Suprapubic skin (tissue), 4 donors: ENCODE measurements at places on chromosomes 13 and 19.

- no peak for DNase-seq
Measured at GRCh38 chr13:69296130-69296529, 811.5 kb upstream of the ATXN8OS start.

GRCh38 chr13:99398916-99399622 is 91.9 kb upstream of the GPR183 start:
- DNase-seq, result peak; percentile 53

DNA sequence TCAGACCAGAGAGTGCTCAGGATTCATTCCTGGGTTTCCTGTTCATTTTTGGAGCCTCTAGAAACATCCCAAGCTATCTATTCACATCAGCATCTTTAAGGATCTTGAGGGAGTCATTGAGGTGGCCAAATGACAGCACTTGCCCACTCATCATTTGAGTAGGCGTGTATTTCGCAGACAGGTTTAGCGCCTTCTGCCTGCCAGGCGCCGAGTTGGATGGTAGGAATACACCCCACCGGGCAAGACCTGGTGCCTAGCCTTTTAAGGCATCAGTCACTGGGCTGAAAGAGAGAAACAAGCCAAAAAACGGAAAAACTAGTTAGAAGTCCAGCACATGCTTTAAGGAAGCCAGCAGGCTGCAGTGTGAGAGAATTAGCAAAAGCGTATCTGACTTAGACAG is 33.8 kb downstream of the PEX11G start:
- no peak for DNase-seq

DNA sequence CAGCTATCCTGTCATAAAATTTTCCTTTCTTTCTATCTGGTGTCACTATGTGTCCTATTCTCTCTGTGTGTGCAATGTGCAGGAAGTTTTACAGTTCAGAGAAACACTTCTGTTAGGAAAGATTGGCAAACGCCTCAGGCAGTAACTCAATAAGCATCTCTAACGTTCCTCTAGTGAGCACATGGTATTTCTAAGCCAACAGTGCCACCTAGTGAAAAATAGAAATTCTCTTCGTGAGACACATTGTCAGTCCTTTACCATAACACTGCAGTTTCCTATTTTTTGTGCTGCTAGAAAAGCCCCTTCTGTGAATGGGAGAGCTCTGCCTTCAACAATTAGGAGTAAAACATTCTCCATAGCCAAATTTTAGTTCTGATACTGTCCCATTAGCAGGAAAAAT is 50.7 kb downstream of the ZNF723 start:
- DNase-seq, result no peak

DNA sequence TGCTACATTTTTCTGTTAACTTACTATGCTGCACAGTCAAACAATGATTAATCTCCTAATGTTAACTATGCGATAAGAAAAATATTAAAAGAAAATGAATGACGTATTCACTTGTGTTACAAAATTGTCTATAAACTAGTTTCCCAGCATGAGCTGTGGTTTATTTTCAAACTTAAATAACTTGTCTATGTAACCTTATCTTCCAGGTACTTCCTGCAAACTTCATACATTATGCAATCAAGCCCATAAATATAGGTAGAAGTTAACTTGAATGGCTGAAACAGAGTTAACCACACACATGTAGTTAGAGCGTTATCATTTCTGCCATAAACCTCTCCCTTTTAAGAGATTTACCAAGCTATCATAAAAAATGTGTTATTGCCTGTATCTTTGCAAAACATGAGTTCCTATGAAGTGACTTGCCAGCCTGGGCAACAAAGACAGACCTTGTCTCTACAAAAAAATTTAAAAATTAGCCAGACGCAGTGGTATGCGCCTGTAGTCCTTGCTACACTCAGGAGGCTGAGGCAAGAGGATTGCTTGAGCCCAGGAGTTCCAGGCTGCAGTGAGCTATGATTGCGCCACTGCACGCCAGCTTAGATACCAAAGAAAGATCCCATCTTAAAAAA is 17.7 kb upstream of the KLF5 start:
- DNase-seq, result no peak

DNA sequence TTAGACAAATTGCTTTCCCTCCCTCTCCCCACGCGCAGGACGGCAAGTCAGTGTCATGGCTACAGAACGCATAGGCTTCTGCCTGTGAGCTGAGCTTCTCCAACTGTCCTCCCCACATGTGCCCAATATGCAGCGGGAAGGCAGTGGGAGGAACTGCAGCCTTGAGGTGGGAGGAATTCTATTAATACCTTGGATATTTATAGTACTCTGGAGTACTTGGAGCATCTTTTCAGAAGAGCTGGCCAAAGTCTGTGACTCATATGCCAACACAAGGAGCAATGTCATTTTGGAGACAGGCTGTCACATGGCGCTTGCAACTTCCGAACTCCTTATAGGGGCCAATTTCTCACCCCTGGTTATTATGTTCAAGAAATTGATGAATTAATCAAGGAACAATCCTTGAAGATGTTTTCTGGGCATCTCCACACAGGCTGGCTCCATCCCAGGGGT is 245.0 kb upstream of the SERP2 start:
- no peak for DNase-seq

DNA sequence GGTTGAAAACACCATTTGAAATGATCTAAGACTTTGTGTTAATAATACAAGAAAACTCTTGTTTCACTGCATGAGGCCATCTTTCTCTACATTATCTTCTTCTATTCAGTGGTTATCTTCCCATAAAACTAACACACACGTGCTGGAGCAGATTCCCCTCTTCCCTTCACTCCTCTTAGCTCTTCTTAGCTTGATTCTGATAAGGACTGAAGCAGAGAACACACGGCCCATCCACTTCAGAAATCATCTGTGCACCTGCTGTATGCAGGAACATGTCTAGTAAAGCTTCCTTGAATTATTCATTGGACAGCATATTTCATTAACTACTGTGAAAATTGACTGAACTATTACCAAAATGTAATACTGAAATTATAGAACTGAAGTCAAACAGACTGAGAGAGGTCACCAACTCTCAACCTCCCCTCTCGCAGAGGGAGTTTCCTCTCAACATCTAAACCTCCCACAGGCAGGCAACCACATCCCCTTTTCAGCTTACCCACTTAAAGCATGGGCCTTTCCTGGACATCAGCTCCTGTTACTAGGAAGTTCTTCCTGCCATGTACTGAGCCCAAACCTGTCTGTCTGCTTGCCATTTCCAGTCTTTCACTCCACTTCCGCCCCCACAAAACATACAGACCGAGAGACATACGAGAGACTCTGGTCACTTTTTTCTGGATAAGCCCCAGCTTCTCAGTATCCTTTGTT is 113.9 kb downstream of the CRYL1 start:
- peak; percentile 55 for DNase-seq

DNA sequence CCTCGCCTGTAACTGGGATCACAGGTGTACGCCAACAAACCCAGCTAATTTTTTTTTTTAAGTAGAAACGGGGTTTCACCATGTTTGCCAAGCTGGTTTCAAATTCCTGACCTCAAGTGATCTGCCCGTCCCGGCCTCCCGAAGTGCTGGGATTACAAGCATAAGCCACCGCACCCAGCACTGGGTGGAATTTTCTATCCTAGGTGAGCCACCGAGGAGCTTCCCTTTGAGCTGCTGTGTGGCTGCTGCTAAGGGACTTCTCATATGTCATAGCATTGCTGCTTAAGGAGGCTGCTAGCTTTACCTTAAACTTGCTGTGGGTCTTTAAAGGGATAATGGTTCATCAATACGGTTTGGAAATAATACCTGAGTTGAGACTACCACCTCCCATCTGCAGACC is 2.9 kb upstream of the AMER2 start:
- no peak for DNase-seq

- DNase-seq, result no peak
Measured at GRCh38 chr13:38685431-38685830, 1.4 kb upstream of the FREM2 start.

GRCh38 chr19:7597689-7598088 is 2.0 kb downstream of the CAMSAP3 start:
- no peak for DNase-seq

GRCh38 chr19:56681702-56682101 is 10.1 kb upstream of the ZNF835 start:
- no peak for DNase-seq

DNA sequence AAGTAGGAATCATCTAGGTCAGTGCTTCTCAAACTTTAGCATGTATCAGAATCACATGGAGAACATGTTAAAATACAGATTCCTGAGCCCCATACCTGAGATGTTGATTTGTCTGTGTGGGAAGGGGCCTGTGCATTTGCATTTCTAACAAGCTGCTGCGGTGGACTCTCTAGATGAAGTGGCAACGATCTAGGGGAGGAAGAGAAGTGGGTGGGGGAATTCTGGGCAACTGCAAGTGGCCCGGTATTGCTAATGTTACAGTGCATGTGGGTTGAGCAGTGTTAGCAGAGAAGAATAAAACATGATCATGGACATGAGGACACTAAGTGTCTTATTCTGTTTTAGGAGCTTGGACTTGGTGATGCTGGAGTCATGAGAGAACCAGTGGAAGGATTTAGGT is 329.0 kb downstream of the OLFM4 start:
- DNase-seq, result no peak

GRCh38 chr13:23695711-23696464 is 125.7 kb downstream of the TNFRSF19 start:
- DNase-seq, result no peak

DNA sequence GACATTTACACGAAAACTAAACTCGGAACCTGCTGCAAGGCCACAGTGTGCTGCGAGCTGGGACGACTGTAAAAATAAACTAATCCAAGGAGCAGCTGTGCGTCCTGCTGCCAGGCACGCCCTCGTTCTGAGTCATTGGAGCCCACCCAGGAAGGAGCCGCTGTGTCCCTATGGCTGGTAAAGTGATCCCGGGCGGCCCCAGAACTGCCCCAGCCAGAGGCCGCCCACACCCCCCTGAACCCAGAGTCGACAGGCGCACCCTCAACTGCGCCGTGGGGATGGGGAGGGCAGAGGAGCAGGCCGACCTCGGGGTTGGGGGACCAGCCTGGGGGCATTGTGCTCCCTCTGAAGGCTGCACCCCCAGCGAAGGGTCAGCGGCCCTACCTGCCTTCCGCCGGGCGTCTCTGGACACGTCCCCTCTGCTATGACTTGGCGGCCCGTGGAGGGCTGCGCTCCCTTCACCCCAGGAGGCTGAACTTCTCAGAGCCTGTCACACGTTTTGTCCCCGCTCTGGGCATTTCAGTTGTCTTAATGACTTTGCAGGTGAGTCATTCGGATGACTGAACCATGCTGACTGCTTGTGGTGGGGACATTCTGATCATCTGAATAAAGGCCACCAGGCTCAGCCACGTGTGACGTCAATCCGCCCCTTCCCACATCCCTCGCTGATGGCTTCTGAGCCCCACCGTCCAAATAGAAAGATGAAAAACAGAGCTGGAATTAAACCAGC is 42.7 kb downstream of the ADPRHL1 start:
- no peak for DNase-seq

DNA sequence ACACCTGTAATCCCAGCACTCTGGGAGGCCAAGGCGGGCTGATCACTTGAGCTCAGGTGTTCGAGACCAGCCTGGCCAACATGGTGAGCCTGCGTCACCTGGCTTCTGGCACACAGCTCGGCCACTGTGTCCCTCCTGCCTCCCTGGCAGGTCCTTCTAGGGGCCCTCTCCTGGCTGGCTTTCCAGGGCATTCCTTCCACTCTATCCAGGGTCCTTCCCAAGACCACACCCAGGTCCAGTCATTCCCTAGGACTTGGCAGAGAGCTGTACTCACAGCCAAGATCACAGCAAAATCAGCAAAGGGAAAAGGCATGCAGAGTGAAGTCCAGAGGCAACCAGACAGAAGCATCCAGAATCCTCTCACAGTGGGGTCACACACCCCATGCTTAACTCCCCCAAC is 9.7 kb upstream of the HSH2D start:
- DNase-seq, result no peak

GRCh38 chr13:59094181-59094580 is 1069.5 kb downstream of the DIAPH3 start:
- no peak for DNase-seq
